ENCODE measurements at places on chromosomes 2 and 18.
A peak's percentile ranks its signal among the peaks of the same experiment; 100 is the strongest.

DNA sequence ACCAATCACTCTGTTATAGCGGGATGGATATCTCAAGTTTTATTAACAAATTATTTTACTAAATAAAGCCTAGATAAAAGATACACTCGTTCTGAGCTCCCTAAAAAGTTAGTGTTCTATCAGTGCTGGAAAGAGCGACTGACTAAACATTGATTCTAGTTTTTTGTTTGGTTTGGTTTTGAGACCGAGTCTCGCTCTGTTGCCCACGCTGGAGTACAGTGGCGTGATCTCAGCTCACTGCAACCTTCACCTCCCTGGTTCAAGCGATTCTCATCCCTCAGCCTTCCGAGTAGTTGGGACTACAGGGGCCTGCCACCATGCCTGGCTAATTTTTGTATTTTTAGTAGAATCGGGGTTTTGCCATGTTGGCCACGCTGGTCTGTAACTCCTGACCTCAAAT, 73.8 kb upstream of the CDCA7 start:
- no peak for ATAC-seq

- peak; percentile 62 for ATAC-seq
Observed at GRCh38 chr2:84495539-84496146, 20.7 kb upstream of the DNAH6 start.

GRCh38 chr2:5693287-5694201, 1.4 kb downstream of the SOX11 start:
- no peak for ATAC-seq

DNA sequence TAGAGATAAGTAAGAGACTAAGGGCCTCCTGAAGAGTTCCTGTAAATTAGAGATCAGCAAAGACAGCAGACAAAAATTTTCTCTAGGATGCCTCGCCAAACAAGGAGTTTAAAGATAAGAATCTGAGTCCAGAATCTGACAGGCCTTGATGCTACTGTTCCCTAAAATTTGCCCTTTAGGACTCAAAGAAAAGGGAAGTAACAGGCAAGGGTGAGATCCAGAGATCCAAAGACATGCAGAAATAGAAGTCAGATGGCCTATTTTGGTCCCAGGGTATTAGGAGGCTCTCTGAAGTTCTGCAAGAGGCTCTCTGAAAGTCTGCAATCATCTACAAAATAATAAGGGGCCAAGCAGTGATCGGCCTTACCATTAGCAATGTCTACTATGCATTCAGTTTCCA, 33.0 kb downstream of the GALNT5 start:
- ATAC-seq, result no peak

DNA sequence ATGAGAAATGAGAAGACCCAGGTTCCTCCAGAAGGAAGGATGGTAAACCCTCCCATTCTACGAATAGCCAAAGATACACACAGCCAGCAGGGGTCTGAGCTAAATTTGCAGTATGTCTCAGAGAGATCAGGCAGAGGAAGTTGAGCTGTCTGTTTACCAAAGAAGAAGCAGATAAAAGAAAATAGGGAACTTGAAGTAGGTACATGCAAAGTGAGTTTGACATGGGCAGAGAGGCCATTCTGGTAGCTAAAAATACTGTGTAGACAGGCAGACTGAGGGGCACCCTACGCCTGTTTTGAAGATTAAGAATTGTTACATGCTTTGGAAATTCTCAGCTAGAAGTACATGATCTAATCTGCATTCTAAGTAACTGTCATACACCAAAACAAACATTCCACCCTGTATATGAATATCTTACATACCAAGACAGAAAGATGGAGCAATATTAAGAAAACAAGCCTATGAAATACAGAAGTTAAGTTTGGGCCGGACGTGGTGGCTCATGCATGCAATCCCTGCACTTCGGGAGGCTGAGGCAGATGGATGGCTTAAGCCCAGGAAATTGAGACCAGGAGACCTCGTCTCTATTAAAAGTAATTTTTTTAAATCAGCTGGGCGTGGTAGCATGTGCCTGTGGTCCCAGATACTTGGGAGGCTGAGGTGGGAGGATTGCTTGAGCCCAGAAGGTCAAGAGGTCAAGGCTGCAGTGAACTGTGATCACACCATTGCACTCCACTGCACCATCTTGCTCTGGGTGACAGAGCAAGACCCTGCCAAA, 157.9 kb downstream of the ANKRD44 start:
- ATAC-seq, result peak; percentile 73

DNA sequence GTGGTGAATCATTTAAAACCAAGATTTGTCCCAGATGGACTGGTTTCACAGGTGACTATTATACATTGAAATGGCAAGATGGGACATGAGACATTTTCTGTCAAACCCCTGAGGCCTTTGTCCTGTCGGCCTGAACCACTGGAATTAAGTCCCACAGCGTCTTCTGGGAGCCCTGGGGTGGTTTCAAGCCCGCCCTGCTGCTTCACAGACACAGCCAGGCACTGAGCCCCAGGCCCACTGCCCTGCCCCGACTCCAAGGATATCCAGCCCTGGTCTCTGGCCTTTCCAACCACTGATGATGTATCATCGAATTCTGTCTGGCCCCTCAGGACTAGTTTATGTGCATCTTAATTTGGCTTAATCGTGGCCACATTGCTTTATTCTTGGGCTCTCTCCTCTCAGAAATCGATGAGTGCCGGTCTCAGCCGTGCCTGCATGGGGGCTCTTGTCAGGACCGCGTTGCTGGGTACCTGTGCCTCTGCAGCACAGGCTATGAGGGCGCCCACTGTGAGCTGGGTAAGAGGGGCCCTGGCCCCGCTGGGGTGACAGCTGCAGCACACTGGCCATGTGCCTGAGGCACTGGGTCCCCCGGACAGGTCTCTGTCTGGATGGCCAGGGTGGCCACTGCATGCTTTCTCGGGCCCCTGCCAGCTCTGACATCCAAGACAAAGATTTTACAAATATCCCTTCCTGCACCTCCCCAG, 39.5 kb downstream of the MTERF4 start:
- ATAC-seq, result peak; percentile 66

GRCh38 chr2:188785061-188785460, 189.1 kb upstream of the COL3A1 start:
- no peak for ATAC-seq

GRCh38 chr2:241125626-241126025, 23.5 kb upstream of the MTERF4 start:
- ATAC-seq, result no peak

- no peak for ATAC-seq
Observed at GRCh38 chr18:5122272-5122671, 74.8 kb downstream of the AKAIN1 start.

- ATAC-seq, result peak; percentile 64
Observed at GRCh38 chr2:17869128-17869527, 9.3 kb upstream of the KCNS3 start.

DNA sequence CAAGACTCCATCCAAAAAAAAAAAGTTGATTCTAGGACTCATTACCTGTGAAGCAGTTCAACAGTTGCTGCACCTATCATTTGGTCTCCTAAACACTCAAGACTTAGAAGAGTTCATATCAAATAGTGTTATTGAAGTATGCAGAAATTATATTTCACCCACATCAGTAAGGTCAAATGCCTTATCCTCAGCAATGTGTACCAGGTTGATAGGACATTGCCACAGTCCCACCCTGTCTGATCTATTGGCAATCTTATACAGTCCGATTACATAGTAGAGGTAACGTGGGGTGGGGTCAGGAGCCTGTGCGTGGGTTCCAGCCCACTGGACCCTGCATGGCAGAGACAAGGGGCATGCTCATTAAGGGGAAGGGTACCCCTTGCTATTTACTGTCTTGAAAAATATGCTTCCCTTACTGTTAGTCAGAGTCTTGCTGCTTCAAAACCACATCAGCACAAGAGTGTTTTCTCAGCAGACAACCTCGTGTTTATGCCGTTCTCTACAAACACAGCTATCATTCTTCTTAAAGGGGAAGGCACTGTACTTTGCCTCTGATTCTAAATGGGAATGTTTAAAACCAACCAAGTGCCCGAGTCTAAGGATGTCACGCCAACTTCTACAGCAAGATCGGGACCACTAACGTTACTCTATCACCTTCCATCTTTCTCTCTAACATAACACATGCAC, 115.2 kb downstream of the MTCL1 start:
- no peak for ATAC-seq

GRCh38 chr2:145592361-145592760, 1072.4 kb upstream of the ZEB2 start:
- no peak for ATAC-seq

GRCh38 chr2:101399021-101399799, 11.9 kb upstream of the CREG2 start:
- no peak for ATAC-seq

DNA sequence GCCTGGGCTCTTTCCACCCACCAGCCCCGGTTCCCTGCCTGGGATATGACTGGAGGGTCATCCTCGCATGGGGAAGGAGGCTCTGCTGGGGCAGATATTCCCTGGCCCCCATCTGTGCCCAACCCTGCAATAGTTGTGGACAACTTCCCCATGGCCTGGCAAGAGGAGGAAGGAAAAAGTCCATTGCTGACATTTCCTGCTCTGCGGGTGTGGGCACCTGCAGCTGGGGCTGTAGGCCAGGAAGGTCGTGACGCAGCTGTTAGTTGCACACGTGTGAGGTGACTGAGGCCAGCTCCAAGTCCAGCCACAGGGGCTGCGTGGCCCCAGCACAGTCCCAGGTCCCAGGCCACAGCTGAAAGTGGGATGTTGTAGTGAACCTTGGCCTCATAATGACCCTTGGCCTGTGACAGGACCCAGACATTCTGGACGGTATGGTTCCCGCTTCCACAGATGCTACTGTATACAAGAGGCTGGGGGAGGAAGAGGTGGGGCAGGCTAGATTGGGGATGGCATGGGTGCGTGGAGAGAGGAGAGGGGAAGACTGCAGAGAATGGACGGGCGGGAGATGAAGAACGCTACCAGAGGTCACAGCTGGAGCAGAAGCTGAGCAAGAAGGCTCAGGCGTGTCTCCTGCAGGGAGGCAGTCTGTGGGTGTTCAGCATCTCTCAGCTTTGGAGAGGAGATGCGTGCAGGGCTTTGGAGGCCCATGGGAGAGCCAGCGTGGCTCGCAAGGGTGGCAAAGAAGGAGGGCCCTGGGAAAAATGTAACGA, 22.1 kb downstream of the OTOF start:
- peak; percentile 61 for ATAC-seq

GRCh38 chr2:146129231-146129630, 1609.3 kb upstream of the ZEB2 start:
- no peak for ATAC-seq

DNA sequence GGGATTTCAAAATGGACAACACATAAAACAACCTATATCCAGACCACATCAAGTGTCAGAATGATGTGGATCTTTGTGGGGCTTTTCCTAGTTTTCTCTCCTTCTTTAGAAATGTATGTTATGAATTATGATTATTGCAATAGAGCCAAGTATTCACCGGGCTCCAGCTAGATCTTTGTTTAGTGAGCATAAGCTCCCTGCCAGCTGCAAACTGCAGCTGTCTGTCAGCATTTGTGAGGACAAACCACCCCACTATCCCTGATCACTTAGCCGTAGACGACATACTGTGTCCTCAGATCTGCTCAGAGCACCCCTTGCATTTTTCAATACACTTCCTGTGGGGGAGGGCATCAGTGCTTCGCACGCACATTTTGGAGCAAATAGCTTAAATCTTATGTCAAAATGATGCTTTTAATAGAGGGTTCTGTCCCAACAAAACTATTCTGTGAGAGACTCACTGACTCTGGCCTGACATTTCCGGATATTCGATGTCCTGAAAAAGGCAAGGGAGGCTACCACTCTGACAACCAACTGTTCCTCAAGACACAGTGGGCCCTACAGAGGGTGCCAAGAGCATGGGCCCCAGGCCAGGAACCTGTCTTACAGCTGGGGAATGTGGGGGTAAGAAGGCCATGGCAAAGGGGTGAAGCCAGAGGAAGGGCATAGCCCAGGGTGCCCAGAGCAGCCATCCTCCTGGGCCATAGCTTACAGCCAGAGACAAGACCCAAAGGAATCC, 346.0 kb downstream of the ARHGAP15 start:
- ATAC-seq, result no peak

DNA sequence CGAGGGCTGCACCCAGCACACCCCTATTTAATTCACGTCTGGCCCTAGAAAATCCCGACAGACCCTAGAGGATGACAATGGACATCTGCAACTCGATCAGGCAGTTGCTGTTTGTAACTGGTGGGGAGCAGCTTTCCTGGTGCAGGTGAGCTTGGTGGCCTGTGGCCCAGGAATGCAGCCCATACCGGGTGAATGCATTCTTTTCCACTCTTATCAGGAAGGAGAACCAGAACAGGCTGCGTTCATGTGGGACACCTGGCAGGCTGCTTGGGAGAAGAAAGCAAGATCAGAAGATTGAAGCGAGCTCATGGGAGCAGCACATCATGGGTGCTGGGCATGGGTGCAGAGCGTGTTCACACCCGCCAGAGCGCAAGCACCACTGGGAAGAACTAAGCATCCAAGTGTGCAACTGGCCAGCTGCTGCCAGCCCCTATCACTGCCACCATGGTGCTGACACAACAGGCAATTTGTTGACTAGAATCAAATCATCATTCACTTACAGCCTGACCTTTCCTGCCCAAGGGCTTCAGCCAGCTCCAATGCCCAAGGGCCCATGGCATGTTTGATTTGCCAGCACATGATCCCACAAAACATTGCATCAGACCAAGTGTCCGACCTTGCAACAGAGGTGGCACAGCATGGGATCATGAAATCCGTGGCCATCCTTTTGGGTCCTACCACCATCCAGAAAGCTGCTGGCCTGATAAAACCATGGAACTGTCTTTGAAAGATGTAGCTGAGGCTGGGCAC, 241.7 kb upstream of the ID2 start:
- ATAC-seq, result no peak

DNA sequence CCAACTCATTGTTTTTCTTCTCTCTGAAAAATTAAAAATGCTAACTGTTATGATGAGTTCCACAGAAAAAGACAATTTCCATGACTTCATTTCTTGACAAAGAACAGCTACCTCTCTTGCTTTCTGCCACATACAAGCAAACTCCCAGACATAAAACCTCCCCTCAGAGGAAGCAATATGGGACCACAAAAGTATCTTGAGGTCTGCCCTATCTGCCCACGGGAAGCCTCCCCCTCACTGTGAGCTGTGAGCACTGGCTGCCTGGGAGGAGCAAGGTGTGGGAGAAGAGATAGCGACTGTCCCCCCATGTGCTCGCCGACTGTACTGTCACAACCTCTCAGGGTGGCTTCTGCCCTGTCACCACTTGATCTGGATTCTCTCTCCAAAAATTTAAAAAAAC, 69.7 kb upstream of the NRP2 start:
- ATAC-seq, result no peak
